Occipital lobe (tissue), 3 donors: ENCODE measurements at places on chromosomes 4 and X.

GRCh38 chr4:57110640-57111511, 691 bp upstream of the IGFBP7 start:
- DNase-seq: peak; percentile 19

- DNase-seq: no peak
Observed at GRCh38 chr4:165094873-165095272, 17.8 kb downstream of the TMEM192 start.

DNA sequence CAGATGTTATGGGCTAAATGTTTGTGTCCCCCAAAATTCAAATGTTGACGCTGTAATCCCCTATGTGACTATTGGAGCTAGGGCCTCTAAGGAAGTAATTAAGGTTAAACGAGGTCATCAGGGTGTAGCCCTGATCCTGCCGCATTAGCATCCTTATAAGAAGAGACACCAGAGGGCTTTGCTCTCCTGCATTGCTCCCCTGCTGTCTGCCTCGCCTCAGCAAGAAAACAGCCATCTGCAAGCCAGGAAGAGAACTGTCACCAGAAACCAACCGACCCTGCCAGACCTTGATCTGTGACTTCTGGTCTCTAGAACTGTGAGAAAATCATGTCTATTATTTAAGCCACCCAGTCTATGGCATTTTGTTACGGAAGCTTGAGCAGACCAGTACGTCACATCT, 331.9 kb downstream of the DCTD start:
- DNase-seq: no peak

GRCh38 chrX:24372021-24372763, 11.8 kb downstream of the SUPT20HL1 start:
- no peak for DNase-seq

DNA sequence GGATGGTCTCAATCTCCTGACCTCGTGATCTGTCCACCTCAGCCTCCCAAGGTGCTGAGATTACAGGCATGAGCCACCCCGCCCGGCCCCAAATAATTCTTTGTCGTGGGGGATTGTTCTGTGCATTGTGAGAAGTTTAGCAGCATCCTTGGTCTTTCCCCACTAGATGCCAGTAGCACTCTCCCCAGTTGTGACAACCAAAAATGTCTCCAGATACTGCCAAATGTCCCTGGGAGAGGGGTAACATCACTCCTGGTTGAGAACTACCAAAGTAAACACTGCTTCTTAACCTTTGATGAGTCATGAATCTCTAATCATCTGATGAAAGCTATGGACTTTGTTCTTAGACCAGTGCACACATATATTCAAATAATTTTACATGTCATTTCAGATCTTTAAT, 90.7 kb upstream of the BRS3 start:
- no peak for DNase-seq

DNA sequence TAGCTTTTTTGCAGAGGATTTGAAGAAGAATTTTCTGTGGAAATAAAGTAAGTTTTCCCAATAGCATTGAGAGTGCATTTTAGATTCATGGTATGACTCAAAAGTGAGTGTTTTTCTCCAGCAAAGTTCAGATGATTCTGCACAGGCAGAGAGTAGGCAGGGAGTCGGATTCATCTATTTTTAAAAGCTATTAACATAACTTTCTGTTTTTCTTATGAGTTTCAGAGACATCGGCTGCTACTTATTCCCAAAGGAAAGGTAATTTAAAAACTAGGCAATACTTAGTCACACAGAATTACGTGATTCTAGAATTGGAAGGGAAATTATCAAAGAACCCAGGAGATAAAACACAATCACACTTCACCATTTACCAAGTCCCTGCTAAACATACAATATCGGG, 4.4 kb downstream of the CCDC110 start:
- no peak for DNase-seq

DNA sequence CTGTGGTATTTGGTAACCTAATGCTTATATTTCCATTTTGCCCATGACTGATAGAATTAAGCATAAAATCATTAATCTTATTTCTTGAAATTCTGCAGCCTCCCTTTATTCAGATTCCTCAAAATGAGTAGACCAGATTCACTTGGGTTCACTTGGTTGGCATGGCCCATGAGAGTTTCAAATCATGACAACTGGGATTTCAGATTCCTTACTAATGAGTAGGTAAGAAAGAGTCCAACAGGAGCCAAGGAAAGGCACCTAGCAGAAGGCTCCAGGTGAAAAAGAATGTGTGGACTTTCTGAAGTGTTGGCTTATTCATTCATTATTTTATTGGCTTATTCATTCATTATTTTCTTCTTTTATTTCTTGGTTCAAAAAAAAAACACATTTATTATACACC, 27.2 kb upstream of the GATB start:
- DNase-seq: no peak

DNA sequence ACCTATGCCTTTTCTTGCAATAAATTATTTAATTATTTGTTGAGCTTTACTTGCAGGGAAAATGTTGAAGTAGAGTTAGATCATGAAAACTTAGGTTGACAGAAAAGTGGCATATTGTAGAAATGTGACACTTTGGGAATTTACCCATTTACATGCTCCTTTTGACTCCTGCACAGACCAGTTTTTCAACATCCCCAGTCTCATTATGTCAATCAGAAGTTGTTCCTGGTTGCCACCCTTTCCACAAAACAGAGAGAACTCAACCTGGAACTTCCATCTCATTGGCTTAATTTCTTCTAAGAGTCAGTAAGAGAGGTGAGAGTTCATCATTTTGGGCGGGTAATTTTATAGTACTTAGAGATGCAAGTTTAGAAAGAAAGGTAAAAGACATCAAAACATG, 284.6 kb upstream of the ANKRD50 start:
- DNase-seq: no peak

GRCh38 chrX:10054396-10054795, 87.2 kb downstream of the CLDN34 start:
- no peak for DNase-seq

GRCh38 chr4:26192899-26193869, 127.6 kb upstream of the RBPJ start:
- no peak for DNase-seq

- DNase-seq: no peak
Observed at GRCh38 chrX:13452283-13452682, 117.1 kb upstream of the EGFL6 start.

- DNase-seq: no peak
Observed at GRCh38 chr4:115272185-115272584, 158.8 kb upstream of the NDST4 start.

GRCh38 chr4:109303140-109303496, 660 bp upstream of the COL25A1 start:
- no peak for DNase-seq

DNA sequence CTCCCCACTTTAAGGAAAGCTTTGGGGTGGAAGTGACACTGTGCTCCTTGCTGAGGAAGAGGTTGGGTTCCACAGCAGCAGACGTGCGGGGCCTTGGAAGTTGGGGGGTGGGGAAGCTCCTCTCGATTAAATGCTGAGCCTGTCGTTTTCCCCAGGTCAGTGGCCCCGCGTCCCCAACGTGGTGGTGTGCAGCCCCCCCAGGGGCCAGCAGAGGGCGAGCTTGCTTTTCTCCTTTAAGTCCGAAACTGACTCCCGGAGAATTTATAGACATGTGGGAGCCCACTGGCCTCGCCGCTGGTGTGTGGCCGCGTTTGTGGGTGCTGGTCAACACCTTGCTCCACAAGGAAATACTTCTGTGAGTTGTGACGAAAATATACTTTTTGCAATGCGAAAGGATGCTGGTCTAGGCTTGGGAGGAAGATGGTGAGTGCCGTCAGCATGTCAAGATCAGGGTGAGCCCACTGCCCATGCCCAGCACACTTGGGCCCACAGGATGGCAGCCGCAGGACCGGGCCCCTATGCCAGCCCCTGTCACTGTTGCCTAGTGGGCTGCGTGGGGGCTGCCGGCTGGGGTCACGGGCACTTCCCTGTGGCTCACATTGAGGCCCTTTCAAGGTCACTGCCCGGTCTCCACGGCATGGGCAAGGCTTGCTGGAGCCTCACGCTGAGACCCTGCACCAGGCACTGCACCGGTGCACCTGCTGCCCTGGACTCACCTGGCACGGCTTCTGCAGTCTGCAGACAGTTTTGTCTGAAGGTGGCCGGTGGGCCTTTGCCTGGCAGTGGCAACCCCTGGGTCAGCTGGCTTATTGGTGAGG, 9.4 kb downstream of the UVSSA start:
- DNase-seq: no peak

GRCh38 chr4:6812766-6813165, 30.2 kb downstream of the KIAA0232 start:
- no peak for DNase-seq

GRCh38 chr4:129167640-129168260, 71.8 kb downstream of the C4orf33 start:
- no peak for DNase-seq

- DNase-seq: peak; percentile 19
Observed at GRCh38 chrX:100636321-100636991, at the start of gene TSPAN6. Gene TSPAN6, minus strand, starts transcription at chrX:100636806. Its CDS starts 112 bp downstream, at chrX:100636694.

DNA sequence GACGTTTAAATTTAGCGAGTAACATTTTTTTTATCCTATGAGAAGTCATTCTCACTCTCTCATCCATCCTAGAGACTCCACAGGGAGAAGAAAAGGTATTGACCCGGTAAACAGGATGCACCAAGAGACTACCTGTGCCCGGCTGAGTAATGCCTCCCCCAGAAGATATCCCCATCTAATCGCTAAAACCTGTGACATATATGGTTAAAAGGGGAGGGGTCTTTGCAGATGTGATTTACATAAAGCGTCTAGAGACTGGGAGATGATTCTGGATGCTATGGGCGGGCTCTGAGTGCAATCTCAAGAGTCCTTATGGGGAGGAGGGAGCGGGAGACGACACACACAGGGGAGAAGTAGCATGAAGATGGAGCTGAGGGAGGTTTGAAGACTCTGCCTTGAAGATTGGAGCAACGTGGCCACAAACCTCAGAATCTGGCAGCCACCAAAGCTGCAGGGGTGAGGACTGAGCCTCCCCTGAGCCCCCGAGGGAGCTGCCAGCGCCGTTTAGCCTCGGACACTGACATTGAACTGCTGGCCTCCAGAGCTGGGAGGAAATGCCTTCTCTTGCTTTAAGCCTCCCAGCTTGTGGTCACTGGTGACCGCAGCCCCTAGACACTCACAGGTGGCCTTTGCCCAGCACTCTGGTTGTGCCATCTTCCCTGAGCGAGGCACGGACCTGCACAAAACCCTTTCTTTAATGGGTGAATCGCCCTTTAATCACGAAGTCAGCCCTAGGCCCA, 11.2 kb downstream of the ABLIM2 start:
- no peak for DNase-seq

GRCh38 chr4:140212646-140213045, 58.7 kb upstream of the MAML3 start:
- DNase-seq: no peak

GRCh38 chr4:72505314-72505744, 63.7 kb downstream of the ADAMTS3 start:
- DNase-seq: no peak

DNA sequence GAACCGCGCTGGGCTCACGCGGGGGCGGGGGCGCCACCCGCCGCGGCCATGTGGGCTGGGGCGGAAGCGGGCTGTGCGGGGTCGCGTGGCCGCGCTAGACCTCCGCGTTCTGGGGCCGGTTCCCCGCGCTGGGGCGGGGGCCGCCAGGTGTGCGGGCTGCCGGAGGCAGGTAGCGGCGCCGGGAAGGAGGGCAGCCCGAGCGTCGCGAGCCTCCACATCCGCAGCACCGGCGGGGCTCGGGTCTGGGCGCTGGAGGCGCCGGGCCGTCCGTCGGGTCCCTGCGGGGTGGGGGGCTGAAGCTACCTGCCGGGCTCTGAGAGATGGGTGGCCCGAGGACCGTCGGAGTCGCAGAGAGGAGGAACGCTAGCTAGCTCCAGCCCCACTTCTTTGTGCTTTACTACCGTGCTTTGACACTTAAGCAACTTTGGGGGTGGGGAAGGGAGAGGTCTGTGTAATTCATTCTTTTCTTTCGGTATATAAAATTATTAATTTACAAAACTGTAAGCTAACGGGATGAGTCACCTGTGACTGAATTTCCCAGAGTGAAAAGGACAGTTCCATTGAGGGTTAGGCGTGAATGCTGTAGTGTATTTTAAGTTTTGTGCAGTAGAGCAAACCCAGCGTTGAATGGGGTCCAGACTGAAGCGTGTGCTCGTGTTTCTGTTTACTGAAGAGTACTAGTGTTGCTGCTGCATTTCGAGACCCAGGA, 689 bp downstream of the METAP1 start:
- no peak for DNase-seq

DNA sequence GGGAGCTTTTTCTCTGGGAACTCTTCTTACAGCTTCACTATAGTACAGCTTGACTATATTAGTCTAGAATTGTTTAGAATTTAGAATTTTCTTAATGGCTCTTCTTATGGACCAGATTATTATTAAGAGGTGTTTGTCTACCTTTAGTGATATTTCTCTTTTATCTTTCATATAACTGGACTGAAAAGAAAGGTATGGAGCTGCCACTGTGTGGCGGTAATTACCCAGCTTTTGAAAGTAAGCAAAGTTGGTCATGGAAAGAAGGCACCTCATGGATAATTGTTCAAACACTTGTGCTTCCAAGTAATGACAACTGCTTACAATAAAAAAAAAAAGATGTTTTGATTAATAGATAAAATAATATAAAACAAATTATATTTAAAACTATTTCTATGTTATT, 1112.5 kb downstream of the TECRL start:
- DNase-seq: no peak

GRCh38 chr4:85869181-85869580, 394.2 kb downstream of the ARHGAP24 start:
- DNase-seq: no peak

DNA sequence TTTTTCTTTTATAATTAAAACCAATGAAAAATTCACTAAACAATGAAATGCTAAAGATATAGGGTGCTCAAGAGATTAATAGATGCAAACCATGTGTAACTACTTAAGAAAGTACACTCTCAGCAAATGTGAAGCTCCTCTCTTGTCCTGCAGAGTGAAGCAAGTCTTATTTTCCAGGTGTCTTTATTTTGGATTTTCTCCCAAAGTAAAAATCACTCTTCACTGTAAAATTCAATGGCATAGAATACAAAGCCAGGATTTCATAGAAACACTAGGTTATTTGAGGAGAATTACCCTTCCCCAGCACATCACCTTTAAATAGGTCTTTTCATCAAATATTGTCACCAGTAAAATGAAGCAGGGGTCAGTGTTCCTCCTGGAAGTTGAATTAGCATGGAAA, 57.0 kb upstream of the GIMD1 start:
- no peak for DNase-seq

DNA sequence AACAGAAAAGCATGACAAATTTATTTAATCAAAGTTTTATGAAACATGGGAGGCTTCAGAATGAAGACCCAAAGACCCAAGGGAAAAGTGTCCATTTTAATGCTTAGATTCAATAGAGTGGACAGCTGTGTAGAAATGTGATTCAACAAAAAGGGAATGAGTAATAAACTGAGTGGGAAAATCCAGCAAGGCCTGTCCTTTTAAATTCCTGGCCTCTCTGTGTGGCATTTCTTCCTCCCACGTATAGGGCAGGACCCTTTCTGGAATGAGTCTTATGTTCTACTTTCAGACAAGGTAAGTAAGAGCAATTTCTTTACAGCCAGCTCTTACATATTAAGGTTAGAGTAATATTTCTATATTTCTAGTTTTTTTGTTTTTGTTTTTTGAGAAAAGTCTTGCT, 14.5 kb downstream of the AASDH start:
- no peak for DNase-seq
